ENCODE measurements at places on chromosomes 12 and 14.
A peak's percentile ranks its signal among the peaks of the same experiment; 100 is the strongest.

GRCh38 chr12:67274186-67274585, 5.0 kb downstream of the CAND1 start:
- no peak for DNase-seq

DNA sequence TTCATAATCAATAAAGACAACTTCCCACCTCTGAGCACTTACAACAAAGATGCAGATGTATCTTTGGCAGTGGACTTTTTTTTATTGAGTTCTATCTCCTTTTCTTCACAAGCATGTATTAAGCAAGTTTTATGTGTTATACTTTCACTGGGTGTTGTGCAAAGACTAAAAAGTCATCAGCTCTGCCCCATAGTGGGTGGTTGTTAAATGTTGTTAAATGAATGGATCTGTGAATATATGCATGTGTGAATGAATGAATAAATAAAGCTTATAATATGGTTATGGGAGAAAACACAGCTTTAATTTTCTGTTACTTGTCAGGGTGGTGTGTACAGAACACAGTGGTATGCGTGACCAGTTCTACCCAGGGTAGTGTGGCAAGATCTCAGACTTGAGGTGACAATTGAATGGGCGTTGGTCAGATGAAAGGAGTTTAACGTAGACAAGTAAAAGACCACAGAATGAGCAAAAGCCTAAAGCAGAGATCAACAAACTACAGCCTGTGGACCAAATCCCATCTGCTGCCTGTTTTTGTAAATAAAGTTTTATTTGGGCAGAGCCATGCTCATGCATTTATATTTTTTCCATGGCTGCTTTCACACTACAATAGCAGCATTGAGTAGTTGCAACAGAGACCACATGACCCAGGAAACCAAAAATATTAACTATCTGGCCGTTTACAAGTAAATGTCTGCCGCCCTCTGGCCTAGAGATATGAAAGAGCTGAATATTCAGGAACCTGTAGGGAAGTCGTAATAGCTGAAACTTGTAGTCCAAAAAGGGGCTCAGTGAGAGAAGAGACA, 207.4 kb upstream of the EEA1 start:
- DNase-seq = no peak

- no peak for DNase-seq
Observed at GRCh38 chr14:89700801-89701200, 253.7 kb downstream of the EFCAB11 start.

GRCh38 chr12:57216014-57216911, at the start of gene NXPH4:
Gene NXPH4 (plus strand): TSS chr12:57216794. CDS start chr12:57216970, 176 bp downstream.
- peak; percentile 66 for DNase-seq

DNA sequence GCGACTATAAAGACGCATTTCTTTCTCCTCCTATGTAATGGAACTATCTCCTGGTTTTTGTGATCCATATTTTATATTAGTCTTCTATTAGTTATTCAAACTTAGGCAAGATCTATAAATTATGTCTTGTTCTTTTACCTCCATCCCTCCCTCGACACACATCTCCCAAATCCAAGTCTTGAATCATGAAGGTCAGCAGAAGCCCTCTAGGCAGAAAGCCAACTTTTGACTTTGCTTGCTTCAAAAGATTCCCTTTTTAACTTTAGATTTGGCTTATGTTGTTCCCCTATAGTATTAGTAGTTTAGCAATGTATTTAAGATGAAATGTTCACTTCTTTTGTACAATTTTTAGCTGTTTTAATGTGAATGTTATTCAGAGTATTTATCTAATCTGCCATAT, 689.8 kb downstream of the SLC6A15 start:
- no peak for DNase-seq

GRCh38 chr12:93860668-93861373, 183.6 kb downstream of the CRADD start:
- DNase-seq = no peak

Measured in CD4-positive, alpha-beta T cell treated with Interferon gamma for 1 hour (primary cell).